Pons (tissue), 1 donor: ENCODE measurements at places on chromosomes 11 and 22.

DNA sequence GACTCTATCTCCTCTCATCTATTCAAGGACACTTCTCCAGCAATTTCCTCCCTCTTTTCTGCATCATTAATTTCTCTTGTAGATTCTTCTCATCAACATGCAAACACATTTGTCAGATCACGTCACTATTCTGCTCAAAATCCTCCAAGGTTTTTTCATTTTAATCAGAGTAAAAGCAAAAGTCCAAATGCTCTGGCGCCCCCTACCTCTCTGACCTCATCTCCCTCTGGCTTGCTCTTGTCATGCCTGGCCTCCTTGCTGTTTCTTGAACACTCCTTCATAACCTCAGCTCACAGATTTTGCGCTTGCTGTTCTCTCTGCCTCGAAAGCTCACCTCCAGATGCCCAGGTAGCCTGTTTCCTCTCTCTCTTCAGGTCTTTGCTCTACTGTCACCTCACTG is 22.4 kb downstream of the RTCB start:
- no peak for DNase-seq

DNA sequence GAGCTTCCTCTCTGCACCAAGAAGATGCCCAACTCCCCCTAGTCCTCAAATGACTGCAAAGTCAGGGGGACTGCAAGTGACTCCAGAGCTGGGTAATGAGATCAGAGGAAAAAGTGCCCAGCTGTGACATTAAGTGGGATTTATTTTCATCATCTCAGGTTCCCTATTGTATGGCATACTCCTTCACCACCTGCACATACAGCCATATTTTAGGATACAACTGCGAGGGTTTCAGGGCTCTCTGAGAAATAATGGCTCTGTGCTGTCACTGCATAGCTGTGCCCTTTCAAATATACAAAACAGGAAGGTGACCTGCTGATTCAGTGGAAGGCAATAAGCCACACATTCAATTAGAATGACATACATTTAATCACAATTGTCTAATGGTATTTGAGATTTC is 45.6 kb upstream of the PLET1 start:
- no peak for DNase-seq

DNA sequence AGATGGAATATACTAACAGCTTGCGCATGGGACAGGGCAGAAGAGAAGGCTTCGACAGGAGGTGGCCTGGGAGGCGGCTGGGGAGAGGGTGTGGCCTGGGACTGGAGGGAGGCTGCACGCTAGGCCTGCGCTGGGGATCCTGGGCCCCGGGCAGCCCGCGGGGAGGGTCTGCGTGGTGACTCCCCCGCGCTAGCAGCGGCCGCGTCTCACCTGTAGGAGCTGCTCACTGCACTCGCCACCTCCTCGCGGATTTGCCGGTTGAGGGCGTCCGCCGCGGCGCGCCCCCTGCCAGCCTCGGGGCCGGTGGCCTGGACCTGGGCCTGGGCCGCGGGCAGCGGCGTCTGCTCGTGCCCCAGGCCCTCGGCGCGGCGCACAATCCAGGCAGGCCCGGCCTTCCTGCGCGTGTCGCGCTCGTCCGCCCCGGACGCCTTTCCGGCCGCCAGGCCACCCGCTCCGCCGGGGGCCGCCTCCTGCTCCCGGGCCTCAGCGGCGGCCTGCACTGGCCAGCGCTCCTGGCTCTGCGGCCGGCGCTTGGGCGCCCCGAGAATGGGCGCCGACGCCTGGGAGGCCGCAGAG is 1.5 kb downstream of the MAP6 start:
- DNase-seq, result no peak

GRCh38 chr11:45949992-45950407 is 27.5 kb downstream of the LARGE2 start:
- DNase-seq, result peak; percentile 62

- DNase-seq, result no peak
Observed at GRCh38 chr11:62542111-62542745, 4.4 kb downstream of the AHNAK start.

DNA sequence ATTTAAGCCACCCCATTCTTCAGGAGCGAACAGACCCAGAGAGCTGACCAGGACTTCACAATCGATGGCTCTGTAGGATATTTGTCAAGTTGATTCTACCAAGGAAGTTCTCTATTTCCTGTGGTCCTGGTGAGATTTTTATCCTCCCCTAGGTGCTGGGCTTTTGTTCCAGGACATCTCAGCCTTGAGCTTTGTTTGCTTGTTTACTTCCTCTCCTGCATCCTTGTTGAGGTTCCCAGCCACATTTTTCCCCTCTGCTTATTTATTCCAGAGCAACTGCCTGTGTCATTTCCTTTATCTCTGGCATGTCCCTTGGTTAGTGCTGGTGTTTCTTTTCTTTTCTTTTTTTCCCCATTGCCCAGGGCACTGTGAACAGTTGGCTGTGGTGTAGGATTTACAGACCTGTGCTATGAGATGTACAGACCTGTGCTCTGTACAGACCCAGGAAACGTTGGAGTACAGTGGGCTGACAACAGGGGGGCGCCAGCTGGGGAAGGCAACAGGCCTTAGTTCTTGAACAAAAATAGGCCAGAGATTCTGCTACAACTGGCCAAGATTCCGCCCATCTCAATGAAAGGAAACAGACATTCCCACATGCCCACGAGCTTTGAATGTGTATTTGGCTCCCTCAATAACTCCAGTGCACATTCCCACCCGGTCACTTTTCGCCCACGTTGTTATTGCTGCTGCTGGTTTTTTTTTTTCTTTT is 235.9 kb upstream of the DDI1 start:
- DNase-seq, result no peak

- DNase-seq, result no peak
Observed at GRCh38 chr11:109326781-109327180, 95.2 kb upstream of the C11orf87 start.

GRCh38 chr11:77381729-77382665 is 80.5 kb upstream of the GDPD4 start:
- DNase-seq, result no peak

DNA sequence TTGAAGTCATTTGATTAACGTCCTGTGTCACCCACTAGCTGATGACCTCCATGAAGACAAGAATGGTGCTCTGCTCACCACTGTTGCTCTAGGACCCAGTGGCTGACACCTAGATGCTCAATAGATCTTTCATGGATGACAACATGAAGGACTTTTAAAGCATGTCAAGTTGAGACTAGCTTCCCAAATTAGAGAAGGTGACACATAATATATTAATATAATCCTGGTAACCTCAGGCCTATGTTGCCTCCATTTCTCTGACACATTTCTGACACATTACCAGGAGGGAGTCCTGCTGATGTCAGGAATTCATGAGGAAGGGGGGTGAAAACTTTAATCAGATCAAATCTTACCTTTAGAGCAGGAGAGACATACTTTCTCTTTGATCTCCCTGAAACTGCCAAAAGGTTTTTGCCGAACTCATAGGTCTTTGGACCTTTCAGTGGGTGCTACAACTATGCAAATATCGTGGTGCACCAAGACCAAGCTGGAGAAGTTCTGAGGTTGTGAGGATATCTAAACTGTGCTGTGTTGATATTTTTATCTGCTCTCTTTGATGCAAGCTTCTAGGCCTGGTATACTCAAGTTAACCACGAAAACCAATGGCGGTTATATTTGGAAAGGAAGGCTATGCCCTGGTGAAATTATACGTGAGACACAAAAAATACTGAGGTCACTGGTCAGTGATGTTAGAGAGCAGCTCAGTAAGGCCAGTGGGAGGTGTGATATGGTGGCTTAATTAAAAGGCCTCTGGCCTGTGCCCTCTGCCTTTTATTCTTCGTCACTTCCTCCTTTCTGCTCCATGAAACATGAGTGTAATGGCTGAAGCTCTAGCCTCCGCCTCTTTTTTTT is 13.2 kb upstream of the AMPD3 start:
- no peak for DNase-seq

- peak; percentile 52 for DNase-seq
Observed at GRCh38 chr11:12889243-12889642, 119.9 kb upstream of the RASSF10 start.

- DNase-seq, result peak; percentile 52
Observed at GRCh38 chr11:78646564-78647185, 72.0 kb upstream of the NARS2 start.

DNA sequence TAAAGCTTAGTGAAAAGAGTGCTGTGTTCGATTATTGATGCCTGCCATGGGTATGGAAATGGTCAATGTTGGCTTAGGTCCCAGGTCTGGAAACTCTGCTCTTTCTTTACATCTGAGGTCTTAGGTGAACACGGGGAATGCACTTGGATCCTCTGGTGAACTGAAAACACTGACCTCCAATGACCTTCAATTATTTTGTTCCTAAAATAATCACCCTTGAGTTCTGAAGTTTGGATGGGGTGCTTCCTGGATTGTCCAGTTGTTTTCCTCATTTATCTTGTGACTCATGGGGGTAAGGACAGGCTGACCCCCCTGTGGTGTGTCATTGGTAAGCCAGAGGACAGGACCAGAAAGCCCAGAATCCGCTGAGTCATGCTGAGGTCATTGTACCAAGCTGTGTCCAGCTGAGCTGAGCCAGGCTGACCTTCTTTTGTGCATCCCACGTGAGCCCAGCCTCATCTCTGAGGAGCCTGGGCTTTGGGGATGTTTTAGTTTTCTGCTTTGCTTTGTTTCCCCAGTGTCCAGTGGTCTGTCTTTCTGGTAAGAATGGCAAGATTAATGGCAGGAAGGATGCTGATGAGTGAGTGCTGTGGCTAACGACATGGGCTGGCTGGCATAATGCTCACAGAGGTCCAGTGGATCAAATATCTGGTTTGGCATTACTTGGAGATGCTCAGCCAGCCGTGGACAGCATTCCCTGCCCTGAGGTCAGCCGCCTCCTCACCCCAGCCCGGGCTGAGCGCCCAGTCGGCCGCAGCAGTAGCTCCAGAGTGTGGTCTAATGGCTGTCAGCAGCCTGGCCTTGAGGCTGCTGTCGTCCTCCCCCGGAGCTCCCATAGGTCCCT is 35.6 kb downstream of the AMPD3 start:
- DNase-seq, result peak; percentile 96

DNA sequence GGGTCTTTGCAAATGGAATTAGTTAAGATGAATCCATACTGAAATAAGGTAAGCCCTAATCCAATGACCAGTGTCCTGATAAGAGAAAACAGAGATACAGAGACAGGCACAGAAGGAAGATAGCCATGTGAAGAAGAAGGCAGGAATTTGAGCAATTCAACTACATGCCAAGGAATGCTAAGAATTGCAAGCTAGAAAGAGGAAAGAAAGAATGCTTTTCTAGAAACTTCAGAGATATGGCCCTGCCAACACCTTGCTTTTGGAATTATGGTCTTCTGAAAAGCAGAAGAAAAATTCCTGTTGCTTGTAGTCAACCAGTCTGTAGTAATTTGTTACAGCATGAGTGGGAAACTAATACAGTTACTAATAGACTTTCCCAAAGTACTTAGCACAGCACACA is 111.3 kb downstream of the SLC17A6 start:
- no peak for DNase-seq

GRCh38 chr11:44475114-44475686 is 90.3 kb upstream of the CD82 start:
- no peak for DNase-seq

- peak; percentile 97 for DNase-seq
Observed at GRCh38 chr22:19447330-19448075, at the start of gene C22orf39. C22orf39 (minus strand) TSS chr22:19447711; CDS start chr22:19447688, 23 bp downstream.

DNA sequence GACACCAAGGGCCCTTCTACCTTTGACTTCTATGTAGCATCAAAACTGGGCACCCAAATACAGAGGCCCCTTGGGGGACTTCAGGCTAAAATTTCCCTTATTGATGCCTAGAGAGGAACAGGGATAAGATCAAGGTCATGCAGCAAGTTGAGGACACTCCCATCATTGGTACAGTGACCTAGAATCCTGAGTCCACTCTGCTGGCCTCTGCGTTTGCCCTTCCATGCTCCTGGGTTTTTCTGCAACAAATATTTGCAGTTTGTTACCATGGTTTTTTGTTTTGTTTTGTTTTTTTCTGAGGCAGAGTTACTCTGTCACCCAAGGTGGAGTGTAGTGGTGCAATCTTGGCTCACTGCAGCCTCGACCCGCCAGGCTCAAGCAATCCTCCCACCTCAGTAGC is 64.2 kb downstream of the THAP12 start:
- no peak for DNase-seq

DNA sequence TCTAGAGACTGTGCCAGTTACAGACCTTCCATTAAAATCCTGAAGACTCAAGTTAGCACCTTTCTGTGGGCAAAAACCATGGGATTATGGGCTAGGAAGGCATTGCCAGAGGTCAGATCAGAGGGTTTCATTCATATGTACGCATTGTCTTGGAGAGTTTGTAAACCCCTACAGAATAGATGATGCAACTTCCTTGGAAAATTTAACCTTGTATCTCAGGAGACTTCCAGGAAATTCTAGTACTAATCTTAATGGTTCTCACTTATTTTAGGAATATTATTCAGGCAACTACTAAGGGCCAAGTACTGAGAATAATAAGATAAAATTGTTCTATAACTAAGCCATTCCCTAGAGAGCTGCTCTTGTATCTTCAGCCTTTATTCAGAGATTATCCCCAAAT is 6.9 kb downstream of the OLFML1 start:
- DNase-seq, result no peak

DNA sequence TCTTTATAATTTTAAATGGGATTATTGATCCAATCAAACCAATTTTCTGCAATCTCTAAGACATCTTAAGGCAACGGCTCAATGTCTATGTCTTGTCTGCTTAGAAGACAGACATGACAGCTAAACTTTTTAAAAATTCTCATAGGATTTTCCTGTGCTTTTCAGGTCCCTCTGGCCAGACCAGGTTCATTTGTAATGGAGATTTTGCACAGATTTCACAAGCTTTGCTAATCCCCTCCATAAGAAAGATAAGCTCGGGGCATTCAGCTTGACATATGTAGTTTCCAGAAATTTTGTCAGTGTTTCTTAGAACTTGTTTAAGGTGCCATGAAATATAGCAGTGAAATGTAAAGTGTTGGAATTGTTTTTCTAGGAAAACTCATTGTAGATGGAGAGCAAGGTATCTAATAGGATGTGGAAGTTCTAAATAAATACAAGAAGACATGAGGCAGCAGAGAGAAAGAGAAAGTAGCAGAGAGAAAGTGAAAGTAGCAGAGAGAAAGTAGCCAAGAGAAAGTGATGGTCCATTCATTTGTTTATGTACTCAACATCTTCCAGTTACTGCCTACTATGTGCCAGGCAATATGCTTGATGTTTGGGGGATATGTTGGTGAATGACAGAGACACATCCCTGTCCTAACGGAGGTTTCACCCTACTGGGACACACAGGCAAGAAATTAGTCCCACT is 219.1 kb upstream of the ARHGAP42 start:
- DNase-seq, result no peak

GRCh38 chr11:111520560-111520959 is 6.0 kb downstream of the HOATZ start:
- DNase-seq, result no peak

- DNase-seq, result peak; percentile 98
Observed at GRCh38 chr11:40186437-40187263, 1272.8 kb downstream of the LRRC4C start.

DNA sequence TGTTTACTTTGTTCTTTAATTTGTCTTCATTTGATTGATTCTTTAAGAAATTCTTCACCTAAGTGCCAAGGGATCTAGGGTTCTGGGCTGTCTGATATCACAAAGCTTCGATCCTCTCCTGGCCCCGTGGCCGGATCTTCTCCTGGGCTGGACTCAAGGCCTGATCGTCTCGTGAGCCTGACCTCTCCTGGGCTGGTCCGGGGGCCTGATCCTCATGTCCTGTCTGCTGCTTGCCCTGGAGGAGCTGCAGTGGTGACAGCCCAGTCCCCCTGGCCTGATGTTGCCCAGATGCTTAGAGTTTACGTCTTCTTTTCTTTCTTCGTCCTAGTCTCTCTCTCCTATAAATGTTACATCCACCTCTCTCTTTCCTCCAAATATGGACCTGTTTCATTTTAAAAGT is 3.3 kb downstream of the NADSYN1 start:
- no peak for DNase-seq

GRCh38 chr11:16946477-16947282 is 67.5 kb downstream of the PLEKHA7 start:
- no peak for DNase-seq
